ENCODE measurements at places on chromosomes 7 and 10.

DNA sequence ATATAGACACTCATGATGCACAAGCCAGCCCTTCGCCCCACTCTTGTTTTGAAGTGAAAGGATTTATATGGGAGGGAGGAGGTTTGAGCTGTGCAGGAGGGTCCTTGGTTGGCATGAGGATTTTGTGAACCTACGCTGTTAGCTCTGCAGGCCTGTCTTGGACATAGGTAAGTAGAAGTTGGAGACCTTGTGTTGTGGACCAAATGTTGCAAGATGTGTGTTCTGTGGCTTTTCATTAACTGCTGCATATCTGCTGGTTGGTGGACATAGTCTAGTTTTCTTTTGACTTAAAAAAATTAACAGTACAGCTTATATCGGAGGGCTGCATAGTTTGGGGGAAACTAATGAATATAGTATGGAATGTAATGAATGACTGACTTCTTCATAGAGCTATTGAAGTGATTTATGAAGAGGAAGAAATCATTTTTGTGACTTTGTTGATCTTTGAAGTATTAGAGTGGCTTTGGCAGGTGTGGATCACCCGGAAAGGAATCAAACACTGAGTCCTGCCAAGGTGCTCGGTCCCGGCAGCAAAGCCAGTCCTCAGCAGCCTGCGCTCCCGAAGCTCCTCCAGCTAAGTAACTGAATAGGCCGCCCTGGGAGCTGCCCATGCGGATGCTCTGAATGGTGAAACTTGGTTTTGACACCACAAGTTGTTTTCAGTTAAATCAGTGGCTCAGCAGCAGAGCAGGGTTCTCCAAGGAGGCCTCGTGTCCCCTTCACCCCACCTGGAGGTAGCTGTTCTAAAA lies 3.2 kb downstream of the MGMT start:
- DNase-seq, result no peak

DNA sequence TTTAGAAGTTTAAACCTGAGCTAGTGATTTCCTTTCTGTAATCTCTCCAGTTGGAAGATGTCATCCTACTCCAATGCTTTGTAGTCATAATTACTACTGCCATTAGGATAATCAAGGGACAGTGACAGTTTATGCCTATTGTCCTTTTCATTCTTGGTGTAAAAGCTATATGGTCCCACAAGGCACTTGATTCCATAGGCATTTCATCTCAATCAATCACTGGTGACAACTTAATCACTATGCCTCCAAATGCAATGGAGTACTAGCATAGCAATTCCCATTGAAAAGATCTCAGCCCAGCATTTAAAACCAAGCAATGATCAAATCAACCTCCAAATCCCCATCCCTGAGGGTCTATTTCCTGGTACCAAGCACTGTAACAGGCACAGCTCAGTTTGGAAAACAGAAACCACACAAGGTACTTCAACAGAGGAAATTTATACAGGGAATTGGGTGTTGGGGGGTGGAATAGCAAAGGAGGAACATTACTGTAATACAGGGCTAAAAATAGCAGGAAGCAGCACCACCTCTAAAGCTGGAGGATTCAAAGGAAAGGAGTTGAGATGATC lies 51.0 kb downstream of the FHIP2A start:
- no peak for DNase-seq

- no peak for DNase-seq
Observed at GRCh38 chr10:77946084-77946483, 19.5 kb upstream of the DLG5 start.

DNA sequence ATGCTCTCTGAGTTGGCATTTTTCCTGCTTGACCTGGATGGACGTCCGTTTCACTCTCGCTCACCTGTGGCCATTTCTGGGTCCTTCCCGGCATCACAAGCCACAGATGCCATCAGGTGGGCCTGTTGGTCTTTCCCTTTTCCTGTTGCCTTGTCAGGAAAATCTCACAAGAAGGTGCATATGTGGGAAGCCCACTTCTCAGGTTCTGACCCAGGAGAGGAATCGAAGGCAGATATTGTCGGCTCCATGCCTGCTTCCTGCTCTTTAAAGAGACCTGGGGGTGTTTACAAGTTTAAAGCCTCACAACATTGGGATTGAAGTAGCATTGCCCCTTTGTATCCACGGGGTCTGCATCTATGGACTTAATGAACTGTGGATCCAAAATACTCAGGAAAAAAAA lies 357.9 kb downstream of the RPS24 start:
- no peak for DNase-seq

GRCh38 chr7:48587475-48587874 lies 336.9 kb upstream of the CDC14C start:
- no peak for DNase-seq

GRCh38 chr7:134839298-134839697 lies 59.9 kb downstream of the CALD1 start:
- no peak for DNase-seq

DNA sequence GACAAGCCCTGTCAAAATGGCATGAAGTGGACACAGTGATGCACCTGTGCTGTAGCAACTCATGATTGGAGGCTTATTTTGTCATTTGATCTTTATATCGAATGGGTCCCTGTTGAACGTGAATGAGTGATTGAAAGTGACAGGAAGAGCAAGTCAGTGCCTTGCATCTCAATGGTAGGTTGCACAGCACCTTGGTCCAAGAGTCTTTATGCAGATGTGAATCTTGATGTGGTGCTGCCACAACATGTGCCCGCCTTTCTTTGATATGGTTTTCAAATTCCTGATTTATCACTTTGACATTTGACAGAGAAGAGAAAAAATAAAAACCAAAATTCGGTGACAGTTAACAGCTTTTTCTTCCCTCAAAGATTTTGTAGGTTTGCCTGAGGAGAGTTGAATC lies 1182.4 kb downstream of the DNAJB9 start:
- DNase-seq, result no peak

DNA sequence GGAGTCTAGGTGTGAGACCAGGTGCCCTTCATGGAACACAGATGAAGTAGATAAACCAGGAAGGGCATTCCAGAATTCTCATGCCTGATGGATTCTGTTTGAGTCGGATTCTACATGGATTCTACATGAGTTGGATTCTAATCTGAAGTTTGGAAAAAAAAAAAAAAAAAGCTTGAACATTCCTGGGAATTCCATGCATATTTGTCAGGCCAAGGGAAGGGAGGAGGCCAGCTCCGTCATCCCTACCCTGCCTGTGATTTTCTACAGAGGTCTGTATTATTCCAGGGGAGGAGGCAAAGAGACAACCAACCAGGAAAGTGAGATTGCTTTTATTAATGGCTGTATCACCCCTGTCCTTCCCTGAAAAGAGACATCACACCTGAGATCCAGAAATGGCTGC lies 27.8 kb upstream of the EBLN1 start:
- peak; percentile 16 for DNase-seq

GRCh38 chr10:62631241-62631640 lies 173.3 kb upstream of the ADO start:
- DNase-seq, result no peak

DNA sequence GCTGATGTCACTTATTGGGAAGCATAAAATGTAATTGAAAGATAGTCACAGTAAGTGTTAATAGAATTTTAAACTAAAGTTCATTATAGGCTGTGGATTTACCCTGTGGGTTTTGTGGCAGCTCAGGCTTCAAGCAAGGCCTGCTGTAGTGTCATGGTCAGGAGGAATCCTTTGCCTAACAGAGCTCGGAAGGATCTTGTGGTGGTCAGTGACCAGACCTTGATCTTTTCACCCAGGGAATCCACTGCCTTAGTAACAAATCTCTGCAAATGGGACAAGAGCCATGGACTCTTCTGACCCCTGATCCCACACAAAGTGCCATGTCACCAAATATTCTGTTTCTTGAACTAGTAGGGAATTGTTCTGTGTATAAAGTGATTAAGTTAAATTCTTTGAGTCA lies 20.6 kb upstream of the HDAC9 start:
- DNase-seq, result no peak

GRCh38 chr10:3980660-3981059 lies 195.7 kb upstream of the KLF6 start:
- peak; percentile 29 for DNase-seq

- no peak for DNase-seq
Observed at GRCh38 chr7:28625432-28625831, 213.1 kb downstream of the CREB5 start.

DNA sequence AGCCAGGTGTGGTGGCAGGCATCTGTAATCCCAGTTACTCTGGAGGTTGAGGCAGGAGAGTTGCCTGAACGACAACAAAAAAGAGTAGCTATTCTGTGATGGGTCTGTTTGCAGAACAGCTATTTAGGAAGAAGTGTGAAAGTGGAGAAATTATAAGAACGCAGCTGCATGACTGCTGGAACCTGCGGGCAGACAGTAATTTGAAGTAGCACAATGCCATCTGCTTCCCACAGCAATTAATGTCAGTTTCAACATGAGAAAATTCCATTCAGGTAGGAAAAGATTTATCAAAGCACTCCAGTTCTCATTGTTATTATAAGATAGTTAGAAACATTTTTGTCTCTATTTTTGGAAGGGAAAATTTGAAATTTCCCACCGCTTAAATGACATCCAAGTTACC lies 21.5 kb downstream of the LAMB1 start:
- DNase-seq, result no peak

DNA sequence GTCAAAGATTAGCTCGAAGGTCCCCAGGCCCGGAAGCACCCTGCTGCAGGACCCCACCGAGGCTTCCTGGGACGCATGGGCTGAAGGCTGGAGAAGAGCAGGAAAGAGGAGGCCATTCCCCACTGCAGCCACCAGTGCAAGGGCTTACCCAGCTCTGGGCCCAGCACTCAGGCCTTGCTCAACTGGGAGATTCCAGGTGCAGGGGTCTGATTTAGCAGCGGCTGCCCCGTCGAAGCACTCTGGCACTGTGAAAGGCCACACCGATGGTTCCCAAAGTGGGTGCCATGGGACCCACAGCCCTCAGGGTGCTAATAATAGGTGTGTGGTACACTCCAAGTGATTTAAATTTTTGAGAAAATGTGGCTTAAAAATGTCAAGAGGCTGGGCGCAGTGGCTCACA lies 130.9 kb downstream of the OAT start:
- DNase-seq, result no peak

DNA sequence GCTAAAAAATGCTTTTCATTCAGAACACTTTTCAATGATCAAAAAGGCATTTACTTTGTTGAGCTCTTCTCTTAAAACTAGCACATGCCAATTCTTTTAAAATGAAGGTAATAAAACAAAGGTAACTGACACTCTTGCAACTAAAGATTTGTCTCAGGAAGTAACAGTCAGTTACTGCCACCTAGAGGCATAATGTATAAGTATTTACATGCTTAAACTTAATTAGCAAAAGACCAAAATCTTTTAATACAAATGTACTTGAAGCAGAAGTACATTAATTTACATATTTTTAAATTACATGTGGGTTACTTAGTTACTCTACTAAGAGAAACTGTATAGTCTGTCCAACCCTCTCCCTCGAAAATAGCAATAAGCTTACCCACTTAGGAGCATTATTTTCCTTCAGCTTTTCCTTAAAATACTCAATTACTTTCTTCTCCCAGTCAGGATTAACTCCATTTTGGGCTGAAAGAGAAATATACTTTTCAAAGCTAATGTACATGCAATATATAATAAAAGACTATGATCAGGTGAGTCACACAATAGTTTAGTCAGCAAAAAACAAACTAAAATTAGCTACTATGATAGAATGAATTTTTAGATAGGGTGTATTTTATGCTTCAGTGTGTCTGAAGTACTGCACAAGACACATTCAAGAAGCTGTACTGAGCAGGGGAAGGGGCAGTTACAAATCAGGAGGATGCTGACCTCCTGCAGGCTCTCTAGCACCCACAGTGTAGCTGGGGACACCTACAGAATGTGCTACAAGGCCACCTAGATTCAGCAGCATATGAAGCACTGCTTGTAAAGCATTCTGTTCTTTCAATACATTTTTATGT lies 13.0 kb downstream of the MCMBP start:
- DNase-seq, result peak; percentile 45

DNA sequence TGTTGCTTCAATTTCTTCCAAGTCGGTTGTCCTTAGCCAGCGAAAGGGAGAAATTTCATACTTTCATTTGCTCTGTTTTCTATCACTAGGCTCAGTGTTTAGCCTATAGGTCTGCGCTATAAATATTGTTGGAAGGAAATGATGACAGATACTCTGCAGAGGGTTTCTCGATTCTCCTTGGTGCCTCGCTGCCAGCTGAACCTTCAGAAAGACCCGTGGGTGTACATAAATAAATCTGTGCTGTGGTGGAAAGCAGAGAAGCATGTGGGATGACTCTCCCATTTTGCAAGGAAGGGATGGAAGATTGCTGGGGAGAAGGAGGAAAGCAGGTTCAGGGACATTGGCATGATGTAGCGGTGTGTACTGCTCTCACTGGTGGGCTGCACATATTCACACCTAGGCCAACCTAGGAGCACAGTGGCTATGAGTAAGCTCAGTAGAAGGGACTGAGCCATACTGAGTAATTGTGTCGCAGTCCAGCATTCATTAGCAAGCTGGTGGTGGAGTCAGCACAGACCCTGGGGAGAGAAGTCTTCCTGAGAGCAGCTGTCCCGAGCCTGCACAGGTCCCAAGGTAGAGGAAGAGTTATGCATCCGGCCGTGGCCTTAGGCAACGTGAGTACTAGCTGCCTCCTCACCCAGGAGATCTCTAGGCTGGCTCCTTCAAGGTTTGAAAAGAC lies 50.5 kb downstream of the PNLIPRP3 start:
- DNase-seq, result no peak

DNA sequence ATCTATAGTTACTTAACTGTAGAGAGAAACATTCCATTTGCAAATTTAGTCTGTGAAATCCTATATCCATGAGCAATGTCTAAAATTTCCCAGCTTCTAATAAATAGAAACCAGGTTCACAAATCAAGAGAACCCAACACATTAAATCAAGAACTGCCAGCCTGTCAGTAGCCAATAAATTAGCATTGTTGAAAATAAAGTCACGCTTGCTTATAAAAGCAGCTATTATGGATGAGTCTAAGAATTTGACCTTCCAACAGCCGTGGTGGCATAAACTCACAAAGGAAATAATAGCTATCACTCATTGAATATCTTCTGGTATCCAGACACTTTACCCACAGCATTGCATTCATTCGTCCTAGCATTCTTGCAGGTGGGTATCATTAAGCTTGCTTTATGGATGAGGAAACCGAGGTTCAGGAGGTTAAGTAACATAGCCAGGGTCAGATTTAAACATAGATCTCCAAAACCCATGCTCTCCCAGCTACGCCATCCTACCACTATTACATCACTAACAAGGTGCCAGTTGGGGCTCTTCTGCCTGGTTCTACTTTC lies 260.1 kb upstream of the YAE1 start:
- DNase-seq, result no peak

DNA sequence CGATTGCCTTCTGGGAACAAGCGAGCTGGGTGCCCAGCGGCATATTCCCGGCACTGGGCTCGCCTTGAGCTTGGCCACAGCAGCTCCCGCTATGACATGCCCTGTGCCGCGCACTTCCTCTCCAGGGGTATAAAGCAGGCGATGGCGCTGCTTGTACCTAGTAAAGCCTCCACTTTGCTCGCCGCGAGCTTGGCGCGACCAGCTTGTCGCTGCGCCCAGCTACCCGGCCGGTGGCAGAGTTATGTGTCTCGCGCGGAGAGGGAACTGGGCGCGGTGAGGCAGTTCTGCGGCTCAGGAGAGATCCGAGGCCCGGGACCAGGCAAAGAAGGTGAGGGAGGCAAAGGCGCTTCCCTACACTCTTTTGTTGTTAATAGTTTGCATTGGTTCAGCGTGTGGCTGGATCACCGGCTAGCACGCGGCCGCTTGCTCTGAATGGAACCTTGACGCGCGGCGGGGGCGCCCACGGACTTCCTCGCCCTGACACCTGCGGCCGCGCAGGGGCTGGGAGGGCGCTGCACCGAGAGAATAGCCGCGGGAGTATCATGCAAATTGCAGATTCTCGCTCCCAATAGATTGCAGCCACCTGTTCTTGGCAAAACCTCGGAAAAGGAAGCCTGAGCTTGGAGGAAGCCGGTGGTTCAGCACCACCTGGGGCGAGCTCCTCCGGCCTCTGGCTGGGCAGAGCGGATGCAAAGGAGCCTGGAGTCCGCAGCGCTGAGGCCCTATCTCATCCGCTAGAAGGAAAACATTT lies 3.0 kb upstream of the BUB3 start:
- no peak for DNase-seq

Measured in CD4-positive, alpha-beta memory T cell (primary cell).